ENCODE measurements at places on chromosomes 4 and X.
A peak's percentile ranks its signal among the peaks of the same experiment; 100 is the strongest.

DNA sequence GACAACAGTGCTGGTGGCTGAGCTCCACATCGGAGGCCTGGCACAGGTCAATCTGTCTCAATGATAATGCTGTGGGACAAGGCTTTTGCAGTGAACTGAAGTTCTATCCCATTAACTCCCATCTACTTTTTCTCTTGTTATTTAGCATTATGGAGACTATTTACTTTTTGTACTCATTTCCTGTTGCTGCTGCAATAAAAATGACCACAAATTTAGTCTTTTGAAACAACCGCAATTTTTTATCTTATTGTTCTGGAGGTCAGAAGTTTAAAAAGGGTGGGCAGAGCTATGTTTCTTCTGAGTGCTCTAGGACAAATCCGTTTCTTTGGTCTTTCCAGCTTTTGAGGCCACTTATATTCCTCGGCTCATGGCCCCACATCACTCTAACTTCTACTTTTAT is 111.0 kb upstream of the PITX2 start:
- no peak for DNase-seq

- DNase-seq, result no peak
Observed at GRCh38 chrX:119015407-119016237, 41.2 kb downstream of the LONRF3 start.

DNA sequence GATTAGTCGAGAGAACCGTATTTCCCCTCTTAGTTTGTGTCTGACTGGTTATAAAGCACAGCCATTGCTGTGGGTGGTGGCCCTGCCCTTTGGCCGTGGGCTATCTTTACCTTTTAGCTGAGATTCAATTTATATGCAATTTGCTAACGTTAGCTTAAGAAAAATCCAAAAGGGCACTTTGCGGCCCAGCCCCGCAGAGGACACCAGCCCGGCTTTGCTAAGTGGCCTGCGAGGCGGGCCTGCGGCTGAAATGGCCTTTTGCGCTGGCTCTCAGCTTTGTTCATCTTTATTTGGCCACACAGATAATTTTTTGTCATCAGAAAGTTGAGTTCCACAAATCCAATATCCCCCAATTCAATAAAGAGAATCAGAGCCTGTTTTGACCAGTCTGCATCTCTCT is 48.3 kb downstream of the CPZ start:
- DNase-seq, result no peak

- DNase-seq, result no peak
Observed at GRCh38 chrX:123698979-123699520, 33.8 kb downstream of the THOC2 start.

- peak; percentile 9 for DNase-seq
Observed at GRCh38 chr4:118280501-118281218, 72.1 kb downstream of the PRSS12 start.

GRCh38 chrX:29348288-29348687 is 761.0 kb downstream of the IL1RAPL1 start:
- no peak for DNase-seq

- DNase-seq, result no peak
Observed at GRCh38 chr4:159227984-159228383, 125.1 kb downstream of the RAPGEF2 start.

- DNase-seq, result no peak
Observed at GRCh38 chr4:24771241-24771640, 24.1 kb upstream of the SOD3 start.
